ENCODE measurements at places on chromosomes 12 and 14.

DNA sequence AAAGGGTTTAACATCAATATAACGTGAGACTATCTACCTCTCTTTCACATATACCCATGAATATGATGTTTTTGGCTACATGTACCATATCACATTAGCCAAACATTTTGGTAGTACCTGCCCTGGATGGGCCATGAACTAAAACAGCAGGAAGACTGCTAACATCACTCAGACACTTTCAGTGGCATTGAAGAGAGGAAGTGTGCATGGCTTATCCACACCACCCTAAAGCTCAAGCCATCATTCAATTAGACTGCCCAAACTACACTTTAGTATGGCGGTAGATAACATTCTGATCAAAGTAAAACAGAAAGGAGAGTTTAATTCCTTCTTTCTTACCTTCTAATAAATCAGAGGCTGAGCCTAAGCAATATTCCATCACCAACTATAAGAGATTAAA lies 103.0 kb downstream of the PEBP1 start:
- no peak for DNase-seq

DNA sequence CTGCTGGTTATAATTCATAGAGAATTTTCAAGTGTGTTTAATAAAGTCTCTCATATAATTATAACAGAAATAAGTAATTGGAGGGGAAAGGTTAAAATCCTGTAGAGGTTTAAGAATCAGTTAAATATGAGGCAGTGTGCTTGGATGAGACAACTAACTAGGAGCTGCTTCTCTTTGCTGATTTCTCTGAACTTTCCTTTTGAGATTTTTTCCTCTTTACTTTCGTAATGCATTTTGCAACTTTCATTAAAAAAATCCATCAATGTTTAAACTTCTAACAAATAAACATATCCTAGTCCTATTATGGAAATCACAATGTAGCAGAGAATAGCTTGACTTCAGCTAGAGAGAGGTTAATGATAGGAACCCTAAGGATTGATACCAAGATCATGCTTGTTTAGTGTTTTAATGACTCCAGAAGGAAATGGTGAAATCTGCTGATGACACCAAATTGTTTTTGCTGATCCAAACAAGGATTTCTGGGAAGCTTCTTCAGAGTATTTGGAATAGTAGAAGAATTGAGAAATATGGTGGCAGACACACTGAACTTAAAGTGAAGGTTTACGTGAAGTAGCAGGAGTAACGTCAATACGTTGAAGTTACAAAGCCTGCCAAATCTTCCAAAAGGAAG lies 122.6 kb downstream of the RAD51B start:
- no peak for DNase-seq

- no peak for DNase-seq
These were observed 8.4 kb upstream of the NR4A1 start for GRCh38 chr12:52042706-52043385.

- DNase-seq = no peak
These were observed 7.4 kb downstream of the GLRX5 start for GRCh38 chr14:95541932-95542930.

- no peak for DNase-seq
These were observed 186.9 kb upstream of the CNTN1 start for GRCh38 chr12:40505327-40505726.

- no peak for DNase-seq
These were observed 103.9 kb downstream of the FSCB start for GRCh38 chr14:44403193-44403592.

DNA sequence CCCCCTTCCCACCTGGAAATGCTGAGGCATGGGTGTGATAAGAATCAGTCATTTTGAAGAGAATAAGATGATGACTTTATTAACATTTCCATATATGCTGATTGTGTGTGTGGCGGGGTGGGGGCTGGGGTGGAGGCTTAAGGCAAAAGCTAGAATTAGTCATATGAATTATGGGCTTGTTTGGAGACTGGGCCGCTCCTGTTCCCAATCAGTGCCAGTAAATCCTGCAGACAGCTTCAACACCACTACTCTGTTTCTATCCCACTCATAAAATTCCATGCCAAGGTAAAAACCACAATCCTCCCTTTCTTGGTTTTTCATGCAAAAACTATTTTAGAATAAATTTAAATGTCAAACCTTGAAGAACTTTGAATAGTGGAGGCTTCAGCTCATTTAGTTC lies 29.9 kb upstream of the SLC38A2 start:
- DNase-seq = no peak

- no peak for DNase-seq
These were observed 270.4 kb downstream of the NEDD1 start for GRCh38 chr12:97177481-97177880.

GRCh38 chr14:48725051-48725734 lies 861.0 kb downstream of the RPS29 start:
- DNase-seq = no peak

GRCh38 chr14:72577521-72577920 lies 316.4 kb downstream of the DPF3 start:
- DNase-seq = no peak

DNA sequence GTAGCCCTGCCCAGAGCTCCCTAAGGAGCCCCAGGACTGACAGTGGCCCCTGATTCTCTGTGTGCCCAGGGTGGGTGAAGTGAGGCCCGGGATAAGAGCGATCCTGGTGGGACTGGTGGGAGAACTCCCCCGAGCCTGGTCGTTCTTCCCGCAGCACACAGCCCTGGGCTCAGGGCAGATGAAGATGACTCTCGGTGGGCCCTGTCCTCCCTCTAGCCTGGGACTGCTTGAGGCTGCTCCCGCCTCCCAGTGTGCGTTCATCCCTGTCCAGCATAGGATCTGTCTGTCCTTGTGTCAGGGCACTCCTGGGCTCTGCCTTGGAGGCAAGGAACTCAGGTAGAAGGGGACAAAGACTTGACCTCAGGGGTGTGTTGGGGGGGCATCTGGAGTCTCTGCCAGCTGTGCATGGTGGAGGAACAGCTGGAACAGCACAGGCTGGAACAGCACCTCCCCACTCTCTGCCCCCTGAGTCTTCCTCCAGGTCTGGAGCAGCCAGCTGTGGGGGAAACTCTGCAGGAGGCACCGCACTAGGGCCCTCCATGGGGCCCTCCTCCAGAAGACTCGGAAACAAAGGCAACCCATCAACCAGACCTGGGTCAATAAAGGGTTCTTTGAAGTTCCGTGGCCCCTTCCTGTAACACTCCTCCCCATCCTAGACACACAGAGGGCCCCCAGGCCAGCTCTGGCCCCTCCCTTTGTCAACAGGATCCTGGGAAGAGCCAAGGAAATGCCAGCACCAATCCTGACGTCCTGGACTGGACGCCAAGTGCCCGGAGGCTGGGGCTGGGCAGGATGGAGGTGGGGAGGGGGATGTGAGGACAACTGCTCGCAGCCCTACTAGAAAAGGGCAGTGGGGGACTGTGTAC lies 15.9 kb downstream of the FAIM2 start:
- no peak for DNase-seq

DNA sequence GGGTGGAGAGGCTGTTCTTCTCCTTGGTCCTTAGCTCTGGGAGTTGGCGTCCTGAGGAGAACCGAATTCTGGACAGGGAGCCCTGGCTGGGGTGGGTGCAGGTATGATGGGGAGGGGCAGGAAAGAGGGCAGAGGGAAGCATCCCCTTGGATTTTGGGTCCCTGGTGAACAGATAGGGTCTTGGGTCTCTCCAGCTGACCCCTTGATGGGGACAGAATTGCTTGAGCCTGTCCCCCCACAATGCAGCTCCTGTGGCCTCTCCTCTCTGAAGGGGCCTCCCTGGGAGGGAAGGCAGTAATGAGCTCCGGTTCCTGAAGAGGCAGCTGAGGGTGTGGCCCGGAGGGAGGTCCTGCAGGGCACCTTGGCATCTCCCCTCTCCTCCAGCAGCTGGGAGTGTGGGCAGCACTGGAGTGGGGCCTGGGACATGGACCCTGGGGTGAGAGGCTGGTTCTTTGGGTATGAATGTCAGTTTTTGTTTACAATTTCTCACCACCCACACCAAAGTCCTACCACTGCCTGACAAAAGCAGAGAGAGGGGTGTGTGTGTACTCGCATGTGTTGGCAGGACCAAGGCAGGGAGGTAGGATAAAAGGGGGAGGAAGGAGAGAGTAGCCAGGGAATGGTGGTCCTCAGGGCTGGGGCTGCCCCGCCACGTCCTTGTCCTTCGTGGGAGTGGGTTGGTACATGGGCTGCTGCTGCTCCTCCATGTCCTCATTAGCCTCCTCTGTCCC lies 7.7 kb upstream of the CEBPE start:
- DNase-seq = no peak

DNA sequence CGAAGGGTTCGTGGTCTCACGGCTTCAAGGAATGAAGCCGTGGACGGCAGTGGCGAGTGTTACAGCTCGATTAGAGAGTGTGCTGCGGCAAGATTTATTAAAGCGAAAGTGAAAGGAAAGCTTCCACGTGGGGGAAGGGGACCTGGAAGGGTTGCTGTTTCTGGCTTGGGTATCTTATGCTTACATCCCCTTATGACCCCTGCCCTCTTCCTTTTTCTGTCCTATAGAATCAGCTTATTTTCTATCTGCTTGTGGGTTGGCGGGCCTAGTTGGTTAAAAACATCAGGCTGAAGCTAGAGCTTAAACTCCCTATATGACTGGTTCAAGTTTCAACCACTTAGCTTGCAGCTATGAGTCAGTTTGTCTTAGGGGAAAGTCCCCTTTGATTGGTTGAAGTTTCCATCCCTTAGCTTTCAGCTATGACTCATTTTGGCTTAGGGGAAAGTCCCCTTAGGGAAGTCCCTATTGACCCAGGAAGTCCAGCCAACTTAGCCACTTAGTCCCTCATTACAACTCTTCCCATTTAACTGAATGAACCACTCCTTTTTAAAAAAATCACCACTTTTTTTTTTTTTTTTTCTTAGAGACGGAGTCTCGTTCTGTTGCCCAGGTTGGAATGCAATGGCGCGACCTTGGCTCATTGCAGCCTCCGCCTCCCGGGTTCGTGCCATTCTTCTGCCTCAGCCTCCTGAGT lies 1494.7 kb upstream of the TMEM132C start:
- no peak for DNase-seq

- peak; percentile 67 for DNase-seq
These were observed at the start of gene SNRNP35 for GRCh38 chr12:123457980-123458779. TSS of gene SNRNP35 (plus strand) at chr12:123458139. CDS start at chr12:123465541, 7,402 bp downstream.

DNA sequence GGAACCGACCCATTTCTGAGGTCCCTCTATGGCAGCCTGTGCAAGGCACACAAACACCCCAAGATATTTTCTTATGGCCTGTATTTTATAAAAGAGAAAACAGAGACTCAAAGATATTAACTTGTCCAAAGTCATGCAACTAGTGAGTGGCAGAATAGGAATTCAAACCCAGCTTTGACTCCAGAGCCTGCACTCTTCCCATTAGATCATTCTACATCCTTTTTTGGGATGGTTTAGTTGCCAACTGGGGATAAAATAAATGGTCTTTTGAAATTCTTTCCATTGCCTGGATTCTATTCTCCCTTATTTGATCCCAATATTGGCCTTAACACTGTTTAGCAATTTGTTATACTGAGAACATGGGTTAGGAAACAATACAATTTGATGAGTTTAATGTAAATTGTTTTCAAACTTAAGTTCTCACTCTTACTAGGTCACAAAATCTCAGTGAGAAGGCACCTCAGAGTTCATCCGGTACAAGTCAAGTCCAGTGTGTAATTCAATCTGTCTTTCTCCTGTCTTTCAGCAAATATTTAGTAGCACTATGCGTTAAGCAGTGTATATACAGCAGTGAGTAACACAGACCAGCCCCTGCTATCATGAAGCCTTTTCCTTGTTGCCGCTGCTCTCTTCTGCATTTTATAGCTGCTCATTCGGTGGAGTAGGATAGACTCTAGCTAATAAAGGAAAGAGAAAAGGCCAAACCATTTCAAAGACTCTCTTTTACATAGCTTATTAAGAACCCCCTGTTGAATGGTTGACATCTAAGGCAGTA lies 162.1 kb upstream of the IFNG-AS1 start:
- DNase-seq = no peak

DNA sequence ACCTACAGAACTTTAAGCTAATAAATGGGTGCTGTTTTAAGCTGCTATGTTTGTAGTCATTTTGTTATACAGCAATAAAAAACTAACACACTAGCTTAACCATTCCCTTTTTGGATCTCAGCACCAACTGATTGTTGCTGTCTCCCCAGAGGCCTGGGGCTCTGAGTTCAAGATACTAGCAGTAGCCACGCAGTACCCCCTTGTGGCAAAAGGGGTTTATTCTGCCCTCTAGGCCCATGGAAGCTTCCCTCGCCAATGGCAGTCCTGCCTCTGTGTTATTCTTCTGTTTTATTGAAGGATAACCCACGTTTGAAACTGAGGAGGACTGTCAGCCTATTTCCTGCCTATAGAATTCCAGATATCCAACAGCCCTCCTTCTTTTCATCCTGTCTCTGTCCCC lies 455.3 kb upstream of the ATP2B1 start:
- no peak for DNase-seq

- no peak for DNase-seq
These were observed 400 bp upstream of the NDUFA12 start for GRCh38 chr12:95003921-95004272.

DNA sequence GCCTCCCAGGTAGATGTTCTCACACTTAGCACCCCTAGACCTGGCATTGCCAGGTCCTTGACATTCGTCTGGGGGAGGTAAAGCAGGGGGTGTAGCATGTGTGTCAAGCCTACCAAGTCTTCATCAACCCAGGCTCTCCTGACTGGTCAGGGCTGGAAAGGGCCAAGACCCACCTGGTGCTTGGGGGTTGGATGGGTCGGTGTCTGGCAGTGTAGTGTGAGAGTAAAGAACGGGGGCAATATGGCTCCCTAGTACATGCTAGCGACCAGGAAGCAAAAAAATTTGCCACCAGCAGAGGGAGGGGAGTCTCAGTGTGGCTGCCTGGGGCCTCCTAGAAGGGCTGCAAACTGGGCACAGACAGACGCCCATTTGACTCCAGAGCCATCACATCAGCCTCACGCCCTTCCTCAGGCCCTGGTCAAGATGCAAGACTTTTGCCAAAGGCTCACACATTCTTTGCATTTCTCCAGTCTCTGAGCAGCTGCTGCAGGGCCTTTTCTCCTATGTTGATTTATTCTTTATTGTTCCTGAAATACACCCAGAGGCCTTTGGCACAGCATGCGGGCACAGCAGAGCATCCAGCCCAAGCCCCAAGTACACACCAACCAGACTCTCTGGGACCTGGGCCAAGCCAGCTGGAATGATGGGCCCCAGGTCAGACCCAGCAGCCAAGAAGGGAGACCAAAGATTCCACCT lies 38.3 kb upstream of the PNMA1 start:
- no peak for DNase-seq

GRCh38 chr14:60657456-60658210 lies 8.4 kb upstream of the SIX1 start:
- no peak for DNase-seq

- DNase-seq = no peak
These were observed 85.6 kb downstream of the CCDC92 start for GRCh38 chr12:123886931-123887582.
